ENCODE measurements at places on chromosomes 11 and 22.
A peak's percentile ranks its signal among the peaks of the same experiment; 100 is the strongest.

- DNase-seq, result no peak
Observed at GRCh38 chr11:33977676-33978075, 73.9 kb upstream of the CAPRIN1 start.

DNA sequence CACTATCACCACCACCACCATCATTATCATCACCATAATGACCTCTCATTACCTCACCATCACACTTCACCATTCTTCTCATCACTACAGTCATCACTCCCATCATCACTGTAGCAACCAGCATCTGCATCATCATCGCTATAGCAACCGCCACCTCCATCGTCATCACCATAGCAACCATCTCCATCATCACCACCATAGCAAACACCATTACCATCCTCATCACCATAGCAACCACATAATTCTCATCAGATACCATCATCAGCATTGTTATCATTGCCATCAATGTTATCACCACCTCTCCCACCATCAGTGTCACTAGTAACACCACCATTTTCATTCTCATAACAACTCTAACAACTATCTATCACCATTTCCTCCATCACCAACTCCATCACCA is 23.1 kb upstream of the CD82 start:
- no peak for DNase-seq

DNA sequence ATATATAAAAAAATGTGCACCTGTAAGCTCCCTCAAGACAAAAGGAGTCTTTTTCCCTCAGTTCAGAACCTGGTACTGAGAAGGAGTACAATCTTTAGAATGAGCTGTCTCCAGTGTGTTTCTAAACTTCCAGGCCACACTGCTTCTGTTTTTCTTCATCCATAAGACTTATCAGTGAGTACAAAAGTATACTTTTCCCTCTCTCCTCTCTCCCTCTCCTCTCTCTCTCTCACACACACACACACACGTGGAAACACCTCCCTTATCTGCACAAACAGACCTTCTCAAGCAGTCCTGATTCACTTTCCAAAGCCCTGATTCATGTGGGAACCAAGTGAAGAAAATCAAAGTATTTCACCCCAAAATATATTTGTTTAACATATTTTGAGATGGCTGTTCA is 220.7 kb upstream of the UBASH3B start:
- no peak for DNase-seq

DNA sequence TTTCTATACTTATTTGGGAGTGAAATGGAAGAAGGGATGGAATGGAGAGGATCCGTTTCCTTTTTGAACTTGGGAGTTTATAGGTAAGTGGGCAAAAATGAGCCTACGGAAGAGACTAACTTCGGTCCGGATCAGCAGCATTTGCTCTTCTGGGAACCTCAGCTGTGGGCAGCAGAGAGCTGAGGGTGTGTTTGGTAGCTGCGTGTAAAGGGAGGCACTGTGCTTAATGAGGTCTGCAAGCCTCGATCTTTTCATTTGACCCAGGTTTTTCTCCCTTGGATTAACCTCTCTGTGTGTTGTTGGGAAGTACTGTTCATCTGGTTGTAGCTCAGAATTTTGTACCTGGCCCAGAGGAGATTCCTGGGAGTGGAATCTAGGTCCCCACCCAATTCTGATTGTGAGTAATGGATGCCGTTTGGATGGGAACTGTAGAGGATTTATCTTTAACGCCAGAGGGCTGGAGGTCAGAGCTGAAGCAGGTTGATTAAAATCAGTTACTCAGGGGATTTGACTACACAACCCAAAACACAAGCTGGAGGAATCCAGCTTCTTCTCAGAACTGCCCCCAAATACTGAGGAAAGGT is 201.6 kb upstream of the SORL1-AS1 start:
- DNase-seq, result no peak

DNA sequence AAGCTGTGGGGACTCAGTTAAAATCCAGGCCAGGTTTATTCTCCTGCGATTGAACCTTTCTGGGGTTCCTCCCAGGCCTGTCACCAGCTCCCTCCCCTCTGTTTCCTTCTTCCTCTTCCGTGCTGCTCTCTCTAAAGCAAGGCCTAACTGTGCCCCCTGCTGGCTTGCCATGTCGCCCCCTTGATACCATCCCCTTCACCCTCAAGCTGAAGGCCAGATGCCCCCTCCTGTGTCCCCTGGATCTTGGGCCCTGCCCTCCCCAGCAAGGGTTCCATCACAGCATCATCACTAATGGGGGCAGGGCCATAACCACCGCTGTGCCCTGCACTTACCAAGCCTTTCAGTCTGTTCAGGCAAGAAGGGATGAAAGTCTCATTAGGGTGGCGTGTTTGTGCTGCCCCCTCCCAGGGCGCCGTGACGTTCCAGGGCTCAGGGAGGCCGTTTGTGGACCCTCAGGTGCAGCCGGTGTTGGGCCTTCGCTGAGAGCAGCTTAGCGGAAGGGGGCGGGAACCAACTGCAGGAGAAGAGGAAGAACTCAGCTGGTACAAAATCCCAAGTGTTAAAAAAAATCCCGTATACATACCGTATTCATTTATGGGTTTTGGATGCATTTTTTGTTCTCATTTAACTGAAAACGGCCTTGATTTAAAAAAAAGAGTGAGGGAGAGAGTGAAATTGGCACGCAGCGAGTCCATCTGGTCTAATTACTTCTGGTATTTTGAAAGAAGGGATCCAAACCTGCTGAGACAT is 69.9 kb downstream of the MPPED1 start:
- DNase-seq, result no peak

DNA sequence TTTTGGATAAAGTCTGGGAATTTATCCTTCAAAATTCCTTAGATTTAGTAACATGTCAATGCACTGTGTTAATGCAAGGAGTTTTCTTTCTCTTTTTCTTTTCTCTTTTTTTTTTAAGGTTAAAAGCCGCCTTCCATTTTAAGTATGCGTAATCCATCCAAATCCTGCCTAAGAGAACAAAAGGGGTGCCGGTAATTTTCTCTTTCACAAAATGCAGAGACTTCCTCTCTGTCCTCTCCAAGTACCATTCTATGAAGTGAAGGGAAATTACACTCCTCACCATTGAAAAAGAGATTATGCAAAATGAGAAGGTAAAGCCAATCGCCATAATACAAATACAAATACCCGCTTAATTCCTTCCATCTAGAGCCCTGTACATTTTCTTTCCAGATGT is 273.8 kb downstream of the BLID start:
- no peak for DNase-seq

GRCh38 chr22:25282671-25283561 is 63.5 kb downstream of the CRYBB2 start:
- DNase-seq, result peak; percentile 26

GRCh38 chr11:43427971-43428370 is 69.3 kb downstream of the TTC17 start:
- DNase-seq, result no peak

- no peak for DNase-seq
Observed at GRCh38 chr11:27848423-27848822, 148.2 kb upstream of the BDNF start.

DNA sequence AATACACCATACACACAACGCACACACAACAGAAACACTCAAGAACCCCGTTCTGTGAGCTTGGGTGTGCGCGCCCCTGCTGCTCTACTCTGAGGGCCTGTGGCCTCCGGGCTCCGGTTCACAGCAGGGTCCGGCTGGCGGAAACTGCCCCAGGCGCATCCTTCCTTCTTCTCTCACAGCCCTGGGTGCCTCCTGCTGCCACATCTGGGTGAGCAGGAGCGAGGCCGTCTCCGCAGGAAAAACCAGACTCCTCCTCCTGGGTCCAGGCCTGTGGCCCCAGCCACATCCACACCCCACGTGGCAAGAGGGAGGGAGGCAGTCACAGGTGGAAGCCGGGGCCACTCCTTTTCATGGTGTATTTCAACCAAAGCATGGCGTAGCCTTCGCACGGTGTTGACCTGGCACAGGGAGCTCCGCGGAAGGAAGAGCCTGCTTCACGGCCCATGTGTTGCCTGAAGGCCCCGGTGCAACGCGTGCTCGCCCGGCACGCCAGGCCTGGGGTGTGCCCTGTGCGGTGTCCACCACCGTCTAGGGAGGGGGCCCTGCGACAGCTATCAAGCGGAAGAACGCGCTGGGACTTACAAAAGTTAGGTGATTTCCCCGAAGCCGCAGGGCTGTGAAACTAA is 1502.7 kb downstream of the TBC1D22A start:
- DNase-seq, result no peak

GRCh38 chr11:1456596-1457325 is 29.8 kb downstream of the MOB2 start:
- no peak for DNase-seq

GRCh38 chr22:38215156-38216038 is 13.6 kb downstream of the MAFF start:
- DNase-seq, result no peak

DNA sequence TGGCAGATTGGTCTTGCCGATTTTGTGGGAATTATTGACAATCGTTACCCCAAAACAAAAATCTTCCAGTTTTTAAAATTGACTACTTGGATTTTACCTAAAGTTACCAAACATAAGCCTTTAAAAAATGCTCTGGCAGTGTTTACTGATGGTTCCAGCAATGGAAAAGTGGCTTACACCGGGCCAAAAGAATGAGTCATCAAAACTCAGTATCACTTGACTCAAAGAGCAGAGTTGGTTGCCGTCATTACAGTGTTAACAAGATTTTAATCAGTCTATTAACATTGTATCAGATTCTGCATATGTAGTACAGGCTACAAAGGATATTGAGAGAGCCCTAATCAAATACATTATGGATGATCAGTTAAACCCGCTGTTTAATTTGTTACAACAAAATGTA is 37.2 kb downstream of the IGLL1 start:
- no peak for DNase-seq

DNA sequence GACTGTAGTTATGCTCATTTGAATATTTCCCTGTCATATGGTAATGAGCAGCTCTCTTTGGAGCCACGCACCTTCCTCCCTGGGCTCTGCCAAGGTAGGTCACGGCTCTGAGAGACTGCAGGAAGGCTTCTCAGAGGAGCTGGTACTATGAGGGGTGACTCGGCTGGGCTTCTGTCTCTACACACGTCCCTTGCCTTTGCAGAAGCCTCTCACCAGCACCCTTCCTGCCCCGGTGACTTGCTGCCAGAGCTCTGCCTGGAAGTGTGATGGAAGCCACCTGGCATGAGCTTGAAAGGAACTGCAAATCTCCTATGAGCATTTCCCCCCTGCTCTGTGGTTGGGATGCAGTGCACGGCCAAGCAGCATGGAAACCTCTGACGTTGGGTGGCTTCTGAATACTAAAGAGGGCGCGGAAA is 74.2 kb downstream of the KIRREL3 start:
- no peak for DNase-seq

GRCh38 chr11:5932671-5933070 is 9.4 kb upstream of the OR56A3 start:
- DNase-seq, result no peak

GRCh38 chr22:48760481-48761390 is 1066.9 kb downstream of the BRD1 start:
- peak; percentile 11 for DNase-seq

DNA sequence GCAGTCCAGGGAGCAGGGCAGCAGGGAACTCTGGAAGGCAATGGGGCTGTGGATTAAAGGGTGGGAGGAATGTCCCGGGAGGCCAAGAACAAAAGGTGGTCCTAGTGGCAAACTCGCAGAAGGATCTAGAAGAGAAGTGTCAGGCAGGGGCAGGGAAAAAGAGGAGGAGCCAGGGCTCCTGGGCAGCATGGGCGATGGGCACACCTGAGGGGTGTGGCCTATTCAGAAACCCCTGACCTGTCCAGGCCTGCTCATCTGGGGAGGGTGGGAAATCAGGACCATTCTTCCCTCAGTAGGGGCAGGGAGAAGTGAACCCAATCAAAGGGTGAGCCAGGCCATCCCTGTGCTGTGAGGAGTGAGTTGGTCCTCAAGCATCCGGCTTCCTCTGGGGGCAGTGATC is 108.6 kb downstream of the TRIM29 start:
- DNase-seq, result no peak

DNA sequence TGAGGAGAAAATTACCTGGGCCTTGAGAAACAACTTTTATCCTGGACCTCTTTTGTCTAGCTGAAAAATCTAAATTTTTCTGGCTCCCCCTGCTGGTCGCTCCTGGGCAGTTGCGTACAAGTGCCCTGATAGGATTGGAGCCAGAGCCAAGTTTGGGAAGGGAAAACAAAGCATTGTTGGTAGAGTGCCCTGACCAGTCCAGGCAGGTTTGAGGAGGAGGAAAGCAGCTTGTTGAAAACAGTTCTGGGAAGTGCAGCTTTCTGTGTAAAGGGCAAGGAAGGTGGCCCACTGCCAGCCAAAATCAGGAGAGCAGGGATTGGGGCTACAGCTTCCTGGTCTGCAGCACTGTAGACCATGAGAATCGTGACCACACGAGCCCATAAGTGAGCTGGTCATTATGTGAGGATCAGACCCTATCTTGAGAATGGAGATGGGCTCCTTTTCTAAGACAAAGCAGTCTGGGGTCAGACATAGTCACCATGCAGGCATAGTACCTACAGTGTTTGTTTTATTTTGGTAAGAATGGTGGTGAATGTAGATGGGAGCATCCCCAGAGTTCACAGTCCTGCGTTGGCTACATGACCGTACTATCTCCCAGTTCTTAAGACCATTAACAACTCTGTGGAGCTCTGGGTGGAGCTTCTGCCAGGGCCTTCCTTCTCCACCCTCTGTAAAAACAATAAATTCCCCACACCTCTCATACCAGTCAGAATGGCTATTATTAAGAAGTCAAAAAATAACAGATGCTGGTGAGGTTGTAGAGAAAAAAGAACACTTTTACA is 21.3 kb upstream of the PIK3IP1 start:
- peak; percentile 85 for DNase-seq

DNA sequence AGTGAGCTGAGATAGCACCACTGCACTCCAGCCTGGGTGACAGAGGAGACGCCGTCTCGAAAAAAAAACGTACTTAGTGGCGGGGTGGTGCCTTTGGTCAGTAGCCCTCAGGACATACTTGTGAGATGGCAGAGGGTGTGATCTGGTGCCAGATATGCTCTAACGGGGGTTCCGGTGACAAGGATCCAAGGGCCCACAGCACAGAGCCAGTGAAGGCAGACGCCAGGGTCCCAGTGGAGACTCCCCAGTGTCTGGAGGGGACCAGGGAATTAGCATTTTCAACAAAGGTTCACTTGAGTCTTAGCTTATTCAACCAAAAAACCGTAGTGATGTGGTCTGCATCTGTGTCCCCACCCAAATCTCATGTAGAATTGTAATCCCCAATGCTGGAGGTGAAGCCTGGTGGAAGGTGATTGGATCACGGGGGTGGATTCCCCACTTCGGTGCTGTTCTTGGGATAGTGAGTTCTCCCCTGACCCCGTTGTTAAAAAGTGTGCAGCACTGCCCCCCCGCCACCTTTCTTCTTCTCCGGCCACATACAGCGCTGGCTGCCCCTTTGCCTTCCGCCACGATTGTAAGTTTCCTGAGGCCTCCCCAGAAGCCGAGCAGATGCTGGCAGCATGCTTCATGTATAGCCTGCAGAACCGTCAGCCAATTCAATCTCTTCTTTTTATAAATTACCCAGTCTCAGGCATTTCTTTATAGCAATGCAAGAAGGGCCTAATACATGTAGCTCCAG is 26.6 kb upstream of the OSBPL5 start:
- DNase-seq, result no peak

DNA sequence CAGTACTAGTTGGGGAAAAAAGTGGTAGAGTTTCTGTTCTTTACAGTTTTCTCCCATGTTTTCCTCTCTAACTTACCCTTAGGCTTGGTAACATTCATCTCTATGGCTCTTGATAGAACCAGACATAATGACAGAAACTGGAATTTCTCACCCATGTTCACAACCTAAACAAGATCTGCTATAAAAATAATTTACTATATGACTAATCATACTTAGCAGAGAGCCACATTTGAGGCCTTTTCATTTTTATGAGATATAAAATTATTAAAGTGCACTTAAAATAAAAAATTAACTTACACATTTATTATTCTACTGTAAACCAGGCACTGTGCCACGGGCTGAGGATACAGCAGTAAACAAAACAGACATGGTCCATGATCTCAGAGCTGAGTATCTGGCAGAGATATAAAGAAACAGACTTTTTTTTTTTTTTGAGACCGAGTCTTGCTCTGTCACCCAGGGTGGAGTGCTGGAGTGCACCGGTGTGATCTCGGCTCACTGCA is 98.1 kb downstream of the GAB2 start:
- DNase-seq, result no peak

All from testis (tissue), 5 donors.